ENCODE measurements at places on chromosomes 7 and 10.

DNA sequence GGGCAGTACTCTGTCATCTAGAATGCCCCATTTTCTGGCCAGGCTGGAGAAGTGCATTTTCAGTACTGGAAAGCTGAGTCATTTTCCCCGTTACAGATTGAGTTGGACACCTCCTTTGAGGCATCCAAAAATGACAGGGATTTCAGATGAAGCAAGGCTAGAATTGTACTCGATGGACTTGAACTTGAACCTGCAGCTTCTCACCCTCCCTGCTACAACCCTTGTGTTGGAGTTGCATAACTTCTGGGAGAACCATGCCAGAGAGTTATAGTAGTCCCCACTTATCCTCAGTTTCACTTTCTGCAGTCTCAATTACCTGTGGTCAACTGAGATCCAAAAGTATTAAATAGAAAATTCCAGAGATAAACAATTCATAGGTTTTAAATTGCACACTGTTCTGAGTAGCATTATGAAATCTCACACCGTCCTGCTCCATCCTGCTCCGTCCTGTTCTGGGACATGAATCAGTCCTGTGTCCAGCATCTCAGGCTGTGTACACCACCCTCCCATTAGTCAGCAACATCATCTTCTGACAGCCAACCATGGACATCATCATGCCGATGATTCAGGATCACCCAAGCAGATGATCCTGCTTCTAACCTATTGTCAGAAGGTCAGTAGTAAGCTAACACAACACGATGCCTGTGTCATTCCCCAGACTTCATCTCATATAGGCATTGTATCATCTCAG lies 363.7 kb downstream of the DPP6 start:
- DNase-seq = no peak

- no peak for DNase-seq
These were observed 29.3 kb upstream of the TMEM168 start for GRCh38 chr7:112819536-112819935.

GRCh38 chr10:126611303-126611702 lies 59.2 kb downstream of the C10orf90 start:
- DNase-seq = no peak

GRCh38 chr7:12772768-12773167 lies 85.3 kb downstream of the ARL4A start:
- no peak for DNase-seq

- DNase-seq = no peak
These were observed 41.1 kb downstream of the ASZ1 start for GRCh38 chr7:117386110-117386706.

All from LoVo (cell line).